ENCODE measurements at places on chromosomes 6 and 20.

DNA sequence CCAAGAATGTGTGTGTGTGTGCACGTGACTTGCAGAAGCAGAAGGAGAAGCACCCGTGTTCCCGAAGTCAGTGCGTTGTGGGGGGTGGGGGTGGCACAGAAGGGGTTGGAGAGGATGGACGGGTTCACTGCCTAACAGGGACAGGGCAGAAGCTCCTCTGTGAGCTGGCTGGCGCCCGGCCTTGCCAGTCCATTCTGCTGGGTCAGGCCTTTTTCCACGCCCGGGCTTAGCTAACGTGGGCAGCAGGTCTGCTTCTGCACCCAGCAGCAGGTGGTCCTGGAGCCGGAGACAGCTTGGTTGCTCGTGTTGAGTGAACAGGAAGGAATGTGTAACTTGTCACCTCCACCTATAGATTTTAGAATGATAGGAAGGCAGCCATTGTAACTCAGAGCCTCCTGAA lies 374.4 kb downstream of the CDH4 start:
- no peaks in the 10 kb centered on the region for H3K4me1 ChIP-seq
- H3K27ac ChIP-seq = no peak overlapping the region
- H3K36me3 ChIP-seq = no peaks in the 10 kb centered on the region
- DNase-seq = no peak

GRCh38 chr6:136784910-136785746 lies 7.1 kb downstream of the MAP3K5 start:
- H3K36me3 ChIP-seq = peaks cover 17% of the 10 kb centered on the region
- no peak overlapping the region for H3K4me3 ChIP-seq
- DNase-seq = no peak
- peaks cover 69% of the 10 kb centered on the region for H3K4me1 ChIP-seq
- no peaks in the 10 kb centered on the region for H3K27me3 ChIP-seq

DNA sequence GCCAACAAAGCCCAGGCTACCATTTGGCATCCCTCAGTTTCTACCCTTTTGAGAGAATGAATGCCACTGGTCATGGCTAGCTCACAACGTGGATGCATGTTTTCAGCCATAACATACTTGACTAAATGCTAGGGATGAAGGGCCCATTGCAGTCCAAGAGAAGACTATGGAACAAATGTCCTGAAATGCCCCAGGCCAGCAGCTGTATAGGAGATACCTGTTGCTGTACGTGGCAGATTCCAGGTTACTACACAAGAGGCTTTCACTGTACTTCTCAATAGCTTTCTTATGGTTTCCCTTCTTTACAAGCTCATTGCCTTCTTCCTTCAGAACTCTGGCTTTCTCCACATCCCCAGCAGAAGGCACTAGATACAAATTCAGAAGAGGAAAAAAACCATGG lies 11.7 kb downstream of the TOMM34 start:
- H3K27ac ChIP-seq = no peak overlapping the region
- no peak overlapping the region for H3K4me3 ChIP-seq
- H3K4me1 ChIP-seq = peaks cover 14% of the 10 kb centered on the region
- no peaks in the 10 kb centered on the region for H3K27me3 ChIP-seq
- no peak for DNase-seq
- peaks cover 52% of the 10 kb centered on the region for H3K36me3 ChIP-seq

DNA sequence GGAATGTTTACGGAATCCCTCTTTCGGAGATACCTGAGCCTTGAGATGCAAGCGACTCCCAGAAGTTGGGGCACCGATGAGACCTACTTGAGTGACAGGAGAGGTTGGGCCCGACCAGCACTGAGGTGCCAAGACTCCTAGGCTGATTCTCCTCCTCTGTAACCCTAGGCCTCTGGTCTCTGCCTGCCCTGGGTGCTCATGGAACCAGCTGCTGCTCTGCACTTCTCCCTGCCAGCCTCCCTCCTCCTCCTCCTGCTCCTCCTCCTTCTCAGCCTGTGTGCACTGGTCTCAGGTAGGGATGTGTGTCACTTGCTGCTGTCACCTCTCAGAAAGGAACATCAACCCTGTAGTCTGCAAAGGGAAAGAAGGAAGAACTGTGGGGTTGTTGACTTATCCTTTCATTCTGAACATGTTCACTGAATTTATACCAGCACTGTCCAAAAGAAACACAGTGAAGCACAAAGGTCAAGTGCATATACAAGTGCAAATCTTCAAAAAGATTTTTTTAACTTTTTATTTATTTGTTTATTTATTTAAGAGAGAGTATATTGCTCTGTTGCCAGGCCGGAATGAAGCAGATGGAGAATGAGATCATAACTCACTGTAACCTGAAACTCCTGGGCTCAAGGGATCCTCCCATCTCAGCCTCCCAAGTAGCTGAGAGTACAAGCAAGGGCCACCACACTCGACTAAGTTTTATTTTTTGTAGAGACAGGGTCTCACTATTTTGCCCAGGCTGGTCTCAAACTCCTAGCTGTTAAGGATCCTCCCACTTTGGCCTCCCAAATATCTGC lies 913 bp downstream of the BTN2A2 start:
- peaks cover 3% of the 10 kb centered on the region for H3K27me3 ChIP-seq
- DNase-seq = peak; percentile 54
- peak overlapping the region; percentile 96 for H3K4me3 ChIP-seq
- no peaks in the 10 kb centered on the region for H3K36me3 ChIP-seq

GRCh38 chr6:68778356-68779020 lies 143.4 kb downstream of the ADGRB3 start:
- no peaks in the 10 kb centered on the region for H3K4me1 ChIP-seq
- DNase-seq = no peak
- H3K4me3 ChIP-seq = no peak overlapping the region
- H3K27me3 ChIP-seq = no peaks in the 10 kb centered on the region
- peaks cover 3% of the 10 kb centered on the region for H3K36me3 ChIP-seq

DNA sequence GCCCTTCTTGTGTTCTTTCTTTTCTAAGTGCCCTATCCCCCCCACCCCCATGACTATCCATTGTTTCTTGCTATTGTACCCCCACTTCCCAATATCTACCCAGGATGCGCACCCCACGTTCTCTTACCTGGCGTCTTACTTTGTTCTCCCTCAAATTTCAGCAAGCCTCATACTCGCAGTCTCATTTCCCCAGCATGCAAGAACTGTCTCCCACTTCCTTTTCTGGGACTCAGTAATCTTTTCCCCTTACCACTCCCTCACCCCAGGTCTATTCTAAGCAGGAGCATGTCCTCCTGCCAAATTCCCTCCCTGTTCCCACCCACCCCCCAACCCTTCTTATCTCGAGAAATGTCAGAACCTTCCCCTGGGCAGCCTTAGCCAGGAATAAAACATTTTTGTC lies 1.7 kb upstream of the EHMT2 start:
- peak overlapping the region; percentile 92 for H3K4me3 ChIP-seq
- no peaks in the 10 kb centered on the region for H3K36me3 ChIP-seq
- no peak overlapping the region for H3K27ac ChIP-seq

DNA sequence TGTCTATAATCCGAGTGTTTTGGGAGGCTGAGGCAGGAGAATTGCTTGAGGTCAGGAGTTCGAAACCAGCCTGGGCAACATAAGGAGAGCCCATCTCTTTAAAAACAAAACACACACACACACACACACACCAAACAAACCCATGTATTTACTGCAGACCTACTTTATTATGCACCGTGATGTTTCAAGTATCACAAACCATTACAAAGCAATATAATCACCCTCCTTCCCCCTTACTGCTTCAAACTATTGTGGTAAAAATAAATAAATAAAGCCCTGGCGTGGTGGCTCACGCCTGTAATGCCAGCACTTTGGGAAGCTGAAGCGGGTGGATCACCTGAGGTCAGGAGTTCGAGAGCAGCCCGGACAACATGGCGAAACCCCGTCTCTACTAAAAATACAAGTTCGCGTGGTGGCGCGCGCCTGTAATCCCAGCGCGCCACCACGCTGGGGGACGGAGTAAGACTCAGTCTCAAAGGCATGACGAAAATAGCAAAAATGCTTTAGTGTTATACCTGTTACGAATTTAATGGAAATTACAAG lies 1.5 kb downstream of the TBCC start:
- H3K36me3 ChIP-seq = peaks cover 12% of the 10 kb centered on the region
- peaks cover 39% of the 10 kb centered on the region for H3K4me1 ChIP-seq
- peak overlapping the region; percentile 93 for H3K4me3 ChIP-seq
- H3K27ac ChIP-seq = peak overlapping the region; percentile 93

DNA sequence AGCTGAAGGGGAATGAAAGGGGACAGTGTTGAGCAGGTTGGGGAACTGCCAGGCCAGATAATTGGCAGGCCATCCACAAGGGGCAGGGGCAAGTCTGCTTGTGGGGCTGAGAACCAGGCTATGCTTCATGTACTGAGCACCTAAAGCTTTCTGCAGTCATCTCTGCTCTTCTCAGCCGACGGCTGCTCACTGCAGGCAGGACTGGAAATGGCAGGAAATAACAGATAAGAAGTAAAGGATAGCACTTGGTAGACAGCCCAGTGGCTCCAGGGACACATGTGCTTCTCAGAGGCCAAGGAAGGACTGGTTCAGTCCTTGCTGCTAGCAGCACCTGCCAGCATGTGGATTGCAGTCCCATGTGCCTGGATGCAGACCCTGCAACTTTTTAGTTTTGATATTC lies 89.8 kb downstream of the CD164 start:
- H3K27ac ChIP-seq = no peak overlapping the region
- H3K4me3 ChIP-seq = no peak overlapping the region
- peaks cover 29% of the 10 kb centered on the region for H3K4me1 ChIP-seq
- no peak for DNase-seq
- H3K27me3 ChIP-seq = peaks cover 9% of the 10 kb centered on the region

DNA sequence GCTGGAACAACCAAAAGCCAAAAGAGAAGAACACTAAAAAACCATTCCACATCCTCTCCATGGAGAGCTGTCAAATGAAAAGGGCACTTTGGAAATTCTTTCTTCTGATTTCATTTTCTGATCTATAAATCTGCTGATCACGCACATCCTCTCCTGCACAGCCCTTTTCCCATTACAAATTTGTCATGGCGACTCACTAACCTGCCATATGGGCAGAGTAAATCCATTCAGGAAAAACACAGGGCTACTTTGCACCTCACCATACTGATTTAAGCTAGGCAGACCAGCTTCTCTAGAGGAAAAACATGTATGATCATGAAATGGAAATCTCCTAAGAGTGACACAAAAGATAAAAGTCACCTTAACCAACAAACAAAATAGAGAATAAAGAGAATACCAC lies 26.0 kb downstream of the TOMM6 start:
- no peaks in the 10 kb centered on the region for H3K36me3 ChIP-seq
- H3K27me3 ChIP-seq = no peaks in the 10 kb centered on the region
- H3K4me1 ChIP-seq = peaks cover 5% of the 10 kb centered on the region
- H3K4me3 ChIP-seq = no peak overlapping the region
- no peak for DNase-seq

GRCh38 chr20:354298-354977 lies 7.5 kb downstream of the NRSN2 start:
- DNase-seq = peak; percentile 48

GRCh38 chr6:158813032-158813431 lies 6.1 kb downstream of the EZR start:
- peaks cover 70% of the 10 kb centered on the region for H3K4me1 ChIP-seq
- peaks cover 63% of the 10 kb centered on the region for H3K36me3 ChIP-seq
- H3K27me3 ChIP-seq = peaks cover 7% of the 10 kb centered on the region
- peak overlapping the region; percentile 60 for H3K27ac ChIP-seq
- DNase-seq = no peak

DNA sequence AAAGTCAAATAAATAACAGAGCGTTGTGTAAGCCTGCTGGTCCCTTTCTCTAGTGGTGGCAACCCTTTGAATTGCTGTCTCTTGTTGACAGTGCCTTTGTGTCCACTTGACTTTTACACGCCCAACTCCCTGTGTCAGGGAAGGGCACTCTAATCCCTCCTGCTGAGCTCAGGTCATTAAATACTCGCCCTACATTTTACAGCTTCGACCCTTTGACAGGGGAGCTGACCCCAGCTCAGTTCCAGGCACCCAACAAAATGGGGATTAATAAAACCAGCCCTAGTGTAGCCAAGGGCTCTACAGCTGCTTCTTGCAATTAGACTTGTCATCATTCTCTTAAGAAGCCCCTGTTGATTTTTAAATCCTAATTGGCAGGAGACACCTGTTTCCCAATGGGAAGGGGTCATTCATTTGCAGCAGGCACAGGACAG lies 308.2 kb downstream of the EYA4 start:
- peaks cover 7% of the 10 kb centered on the region for H3K27me3 ChIP-seq
- no peaks in the 10 kb centered on the region for H3K36me3 ChIP-seq
- no peak for DNase-seq
- no peak overlapping the region for H3K27ac ChIP-seq
- no peak overlapping the region for H3K4me3 ChIP-seq
- H3K4me1 ChIP-seq = peaks cover 48% of the 10 kb centered on the region

DNA sequence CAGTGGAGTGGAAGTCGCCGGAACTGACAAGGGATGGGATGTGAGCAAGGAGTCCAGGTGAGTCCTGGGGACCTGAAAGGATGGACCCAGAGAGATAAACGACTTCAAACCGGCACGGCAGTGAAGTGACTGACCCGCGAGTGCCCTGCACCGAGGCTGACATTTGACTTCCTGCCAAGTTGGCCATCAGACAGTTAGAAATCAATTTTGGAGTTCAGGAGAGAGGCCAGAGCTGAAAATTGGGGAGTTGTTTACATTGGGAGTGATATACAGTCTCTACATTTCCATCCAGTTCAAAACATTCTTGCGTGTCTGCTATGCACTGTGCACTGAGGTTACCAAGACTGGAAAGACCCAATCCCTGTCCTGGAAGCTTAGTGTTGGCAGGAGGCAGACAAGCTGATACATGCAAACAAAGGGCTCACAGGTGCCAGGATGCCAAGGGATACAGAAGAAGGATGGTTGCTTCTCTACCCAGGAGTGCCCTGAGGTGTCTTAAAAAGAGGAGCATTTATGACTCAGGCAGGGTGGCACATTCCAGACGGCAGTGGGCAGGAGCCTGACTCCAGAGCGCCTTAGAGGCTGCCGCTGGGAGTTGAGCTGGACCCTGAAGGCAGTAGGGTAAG lies 186.6 kb downstream of the MTHFD1L start:
- peaks cover 50% of the 10 kb centered on the region for H3K36me3 ChIP-seq
- DNase-seq = no peak
- no peak overlapping the region for H3K4me3 ChIP-seq
- no peaks in the 10 kb centered on the region for H3K4me1 ChIP-seq
- no peaks in the 10 kb centered on the region for H3K27me3 ChIP-seq

DNA sequence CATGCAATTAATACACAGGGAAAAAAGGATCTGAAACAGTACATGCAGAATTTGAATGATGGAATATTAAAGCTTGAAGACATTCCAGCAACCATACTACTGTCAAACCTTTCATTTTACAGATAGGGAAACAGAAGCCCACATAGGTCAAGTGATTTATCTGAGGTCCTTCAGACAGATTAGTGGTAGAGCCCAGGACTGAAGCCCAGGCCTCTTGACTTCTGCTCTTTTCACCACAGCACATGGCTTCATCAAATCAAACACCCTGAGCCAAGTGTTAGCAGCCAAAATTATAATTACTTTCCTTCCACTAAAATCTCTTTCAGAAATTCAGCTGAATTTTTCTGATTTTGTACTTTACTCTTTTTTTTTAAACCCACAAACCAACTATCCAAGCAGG lies 435.6 kb upstream of the RUNX2 start:
- no peaks in the 10 kb centered on the region for H3K27me3 ChIP-seq
- no peak for DNase-seq

GRCh38 chr20:37095108-37095598 lies 644 bp downstream of the RBL1 start:
- no peaks in the 10 kb centered on the region for H3K36me3 ChIP-seq
- peaks cover 24% of the 10 kb centered on the region for H3K4me1 ChIP-seq
- DNase-seq = no peak
- H3K27ac ChIP-seq = peak overlapping the region; percentile 98
- no peaks in the 10 kb centered on the region for H3K27me3 ChIP-seq
